ENCODE measurements at places on chromosomes 7 and 10.

DNA sequence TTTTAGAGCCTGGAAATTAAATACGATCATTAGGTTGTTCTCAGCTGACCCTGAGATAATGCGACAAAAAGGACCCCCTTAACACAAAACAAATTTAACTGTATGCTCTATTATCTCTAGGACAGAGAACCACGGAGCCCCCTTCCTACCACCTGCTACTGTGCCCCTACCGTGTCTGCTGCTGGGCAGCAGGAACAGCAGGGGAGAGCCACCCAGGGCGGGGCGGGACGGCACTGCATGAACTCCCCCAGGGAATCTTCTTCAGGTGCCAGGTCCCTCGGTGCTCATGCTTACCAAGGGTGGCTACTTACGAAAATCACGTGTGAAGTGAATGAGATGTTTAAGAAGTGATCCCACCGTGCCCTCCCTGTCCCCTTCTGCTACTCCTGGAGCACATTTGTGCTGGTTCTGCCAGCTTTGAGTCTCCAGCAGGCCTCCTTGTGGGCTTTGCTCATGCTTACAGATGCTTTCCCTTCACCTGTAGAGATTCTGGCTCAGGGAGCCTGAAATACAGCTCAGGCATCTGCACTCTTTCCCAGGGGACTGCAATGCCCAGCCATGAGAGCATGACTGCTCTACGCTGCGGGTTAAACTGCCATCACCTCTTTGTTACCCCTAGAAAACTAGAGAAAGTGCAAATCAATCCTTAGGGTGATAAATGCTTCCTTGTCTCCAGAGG lies 59.9 kb downstream of the MRPL32 start:
- DNase-seq = no peak

GRCh38 chr7:125605241-125605640 lies 675.6 kb upstream of the POT1 start:
- no peak for DNase-seq

GRCh38 chr10:34808801-34809745 lies 6.0 kb downstream of the PARD3 start:
- DNase-seq = no peak

DNA sequence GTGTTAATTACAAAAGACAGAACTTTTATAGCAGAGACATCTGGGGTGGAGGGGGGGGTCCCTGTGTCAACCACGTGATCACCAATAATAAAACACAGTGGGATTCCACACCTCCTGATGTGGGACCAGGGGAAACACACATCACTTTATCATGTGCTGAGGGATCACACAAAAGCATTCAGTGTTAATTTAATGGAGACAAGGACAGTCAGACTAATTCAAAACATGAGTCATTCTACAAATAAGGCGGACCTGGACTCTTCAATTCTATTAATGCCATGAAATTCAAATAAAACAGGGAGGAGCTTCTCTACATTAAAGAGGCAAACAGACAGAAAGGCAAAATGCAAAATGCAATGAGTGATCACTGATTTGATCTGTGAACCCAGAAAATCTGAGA lies 67.3 kb upstream of the PFKP start:
- DNase-seq = no peak

DNA sequence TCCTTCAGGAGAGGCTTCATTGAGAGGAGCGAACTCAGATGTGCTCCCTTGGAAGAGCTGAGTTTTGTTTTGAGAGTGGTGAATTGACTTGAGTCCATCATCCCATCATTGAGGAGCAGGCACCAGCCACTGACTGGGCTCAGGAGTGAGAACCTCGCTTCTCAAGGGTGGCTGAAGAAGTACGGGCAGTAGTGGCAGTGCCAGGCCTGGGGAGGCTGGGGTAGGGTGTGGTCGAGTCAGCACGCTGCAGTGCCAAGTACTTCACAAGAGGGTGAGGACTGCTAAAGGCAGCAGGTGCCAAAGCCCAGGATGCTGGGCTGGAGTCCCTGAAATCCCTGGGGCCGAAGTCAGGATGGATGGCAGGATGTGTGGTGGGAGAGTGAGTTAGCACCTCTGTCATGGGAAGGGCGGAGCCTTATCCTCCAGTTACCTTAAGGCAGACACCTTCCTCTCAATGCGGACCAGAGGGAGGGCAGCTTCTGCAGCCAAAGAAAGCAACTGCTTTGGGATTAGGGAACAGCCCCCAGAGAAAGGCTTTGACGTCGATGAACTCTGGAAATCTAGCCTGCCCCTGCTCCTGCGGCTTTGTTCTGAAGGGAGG lies 210.3 kb downstream of the CAMK1D start:
- DNase-seq = no peak
